ENCODE measurements at places on chromosomes 2 and 18.
A peak's percentile ranks its signal among the peaks of the same experiment; 100 is the strongest.

GRCh38 chr2:222594679-222595078 is 61.2 kb downstream of the FARSB start:
- DNase-seq = no peak
- H3K27ac ChIP-seq = no peak overlapping the region
- H3K27me3 ChIP-seq = no peaks in the 10 kb centered on the region
- H3K4me3 ChIP-seq = no peak overlapping the region
- peaks cover 28% of the 10 kb centered on the region for H3K4me1 ChIP-seq
- peaks cover 50% of the 10 kb centered on the region for H3K36me3 ChIP-seq

GRCh38 chr2:35365859-35366258 is 989.7 kb upstream of the CRIM1 start:
- no peak for DNase-seq
- H3K27ac ChIP-seq = no peak overlapping the region
- H3K36me3 ChIP-seq = no peaks in the 10 kb centered on the region
- no peaks in the 10 kb centered on the region for H3K4me1 ChIP-seq

- H3K4me3 ChIP-seq = no peak overlapping the region
- H3K27me3 ChIP-seq = peaks cover 4% of the 10 kb centered on the region
- no peaks in the 10 kb centered on the region for H3K36me3 ChIP-seq
- H3K4me1 ChIP-seq = no peaks in the 10 kb centered on the region
- no peak for DNase-seq
These were observed 33.3 kb downstream of the CCDC85A start for GRCh38 chr2:56217106-56217505.

- no peak for DNase-seq
- H3K27me3 ChIP-seq = peaks cover 8% of the 10 kb centered on the region
- peak overlapping the region; percentile 41 for H3K4me3 ChIP-seq
- H3K36me3 ChIP-seq = no peaks in the 10 kb centered on the region
- no peak overlapping the region for H3K27ac ChIP-seq
These were observed 305.4 kb upstream of the RAB6C start for GRCh38 chr2:129673847-129674711.

DNA sequence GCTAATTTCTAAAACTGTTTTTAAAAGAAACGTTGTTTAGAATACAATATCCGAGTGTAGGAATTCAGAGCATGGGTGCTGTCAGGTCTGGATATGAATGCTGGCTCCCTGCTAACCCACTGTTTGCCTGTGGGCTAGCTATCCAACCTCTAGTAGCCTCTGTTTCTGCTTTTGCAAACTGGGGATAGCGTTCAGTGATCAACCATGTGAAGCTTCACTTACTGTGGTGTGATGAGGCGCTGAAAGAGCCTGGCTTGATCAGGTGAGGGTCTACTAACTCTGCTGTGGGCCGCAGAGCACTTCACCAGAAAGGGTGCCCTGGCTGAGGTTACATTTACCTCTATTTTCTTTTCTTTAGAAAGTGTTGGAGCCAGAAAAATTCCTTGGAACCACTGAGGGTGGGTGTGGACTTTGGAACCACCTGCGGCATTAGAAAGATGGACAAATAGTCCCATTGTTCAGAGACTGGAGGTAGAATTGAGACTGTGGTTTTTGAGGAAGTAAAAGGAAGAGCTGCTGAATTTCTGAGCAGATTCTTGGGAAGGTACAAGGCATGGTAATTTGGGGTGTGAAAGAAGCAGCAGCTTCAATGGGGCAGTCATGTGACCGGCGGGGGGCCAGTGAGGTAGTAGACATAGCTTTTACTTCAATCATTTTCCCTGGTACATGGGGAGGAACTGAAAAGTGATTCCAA is 96.3 kb upstream of the CD302 start:
- no peak for DNase-seq
- H3K27ac ChIP-seq = no peak overlapping the region
- no peaks in the 10 kb centered on the region for H3K36me3 ChIP-seq
- no peak overlapping the region for H3K4me3 ChIP-seq
- peaks cover 9% of the 10 kb centered on the region for H3K4me1 ChIP-seq
- peaks cover 18% of the 10 kb centered on the region for H3K27me3 ChIP-seq

GRCh38 chr18:26215247-26215970 is 10.8 kb upstream of the TAF4B start:
- no peak overlapping the region for H3K4me3 ChIP-seq
- peaks cover 7% of the 10 kb centered on the region for H3K4me1 ChIP-seq
- H3K36me3 ChIP-seq = no peaks in the 10 kb centered on the region
- DNase-seq = no peak
- no peak overlapping the region for H3K27ac ChIP-seq

DNA sequence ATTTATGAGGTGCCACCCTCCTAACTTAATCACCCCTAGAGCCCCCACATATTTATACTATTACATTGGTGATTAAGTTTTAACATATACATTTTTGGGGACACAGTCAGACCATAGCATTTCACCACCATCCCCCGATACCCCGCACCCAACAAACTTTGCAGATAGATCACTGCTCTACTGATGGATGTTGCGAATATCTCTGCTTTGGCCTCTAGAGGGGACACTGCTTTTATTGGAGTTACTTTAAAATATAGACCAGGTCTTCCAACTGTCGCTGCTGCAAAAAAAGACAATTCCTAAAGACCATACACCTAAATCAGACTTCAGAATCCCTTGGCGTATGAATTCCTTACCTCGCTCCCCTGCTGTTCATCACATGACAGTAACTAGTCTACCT is 115.8 kb upstream of the FSHR start:
- H3K4me3 ChIP-seq = no peak overlapping the region
- H3K27me3 ChIP-seq = no peaks in the 10 kb centered on the region
- H3K27ac ChIP-seq = no peak overlapping the region
- no peaks in the 10 kb centered on the region for H3K4me1 ChIP-seq

DNA sequence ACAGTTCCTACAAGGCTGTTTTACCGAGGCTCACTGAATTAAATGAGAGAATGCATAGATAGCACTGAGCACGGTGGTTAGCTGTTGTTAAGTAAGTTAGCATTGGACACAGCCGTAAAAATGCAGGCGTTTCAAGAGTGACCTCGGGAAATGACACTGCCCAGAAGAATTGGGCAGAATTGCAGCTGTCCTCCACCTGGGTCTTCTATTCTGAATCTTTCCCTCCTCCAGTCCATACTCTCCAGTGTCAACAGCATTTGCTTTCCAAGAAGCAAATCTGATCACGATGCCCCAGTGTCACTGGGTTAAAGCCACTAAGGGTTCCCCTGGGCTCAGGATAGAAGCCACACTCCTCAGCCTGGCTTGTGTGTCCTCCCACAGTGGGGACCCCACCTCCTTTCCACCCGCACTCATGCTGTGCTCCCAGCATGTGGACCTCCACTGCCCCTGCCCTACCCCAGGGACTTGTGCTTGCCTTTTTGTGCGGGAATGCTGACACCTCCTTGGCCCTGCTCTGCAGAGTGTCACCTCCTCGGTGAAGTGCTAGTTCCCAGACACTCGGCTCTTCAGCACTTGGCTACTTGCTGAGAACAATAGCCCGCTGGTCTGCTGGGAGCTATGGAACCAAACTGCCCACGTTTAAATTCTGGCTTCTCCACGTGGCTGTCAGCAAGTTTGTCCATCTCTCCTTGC is 135.0 kb downstream of the ANTXR1 start:
- peaks cover 30% of the 10 kb centered on the region for H3K36me3 ChIP-seq
- H3K27me3 ChIP-seq = no peaks in the 10 kb centered on the region
- no peak for DNase-seq
- no peak overlapping the region for H3K4me3 ChIP-seq
- H3K27ac ChIP-seq = peak overlapping the region; percentile 26

DNA sequence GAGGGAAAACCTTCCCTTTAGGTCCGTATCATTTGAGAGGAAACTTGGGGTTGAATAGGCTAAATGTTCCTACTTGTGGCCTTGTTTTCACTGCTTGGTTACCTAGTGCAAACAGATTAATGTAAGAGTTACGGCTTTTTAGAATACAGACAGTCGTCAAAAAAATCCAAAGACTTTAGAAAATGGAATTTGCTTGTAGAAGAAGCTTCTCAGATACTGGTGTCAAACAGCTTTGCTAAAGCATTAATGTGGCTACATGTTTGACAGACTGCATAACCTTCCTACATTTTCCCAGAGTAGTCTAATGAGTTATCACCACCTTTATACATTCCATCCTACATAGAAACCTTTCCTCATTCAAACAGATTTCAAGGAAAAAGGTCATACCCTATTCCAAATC is 114.6 kb downstream of the FMNL2 start:
- peak overlapping the region; percentile 0 for H3K4me3 ChIP-seq
- peaks cover under 1% of the 10 kb centered on the region for H3K36me3 ChIP-seq
- H3K27ac ChIP-seq = peak overlapping the region; percentile 1
- H3K27me3 ChIP-seq = peaks cover 4% of the 10 kb centered on the region

DNA sequence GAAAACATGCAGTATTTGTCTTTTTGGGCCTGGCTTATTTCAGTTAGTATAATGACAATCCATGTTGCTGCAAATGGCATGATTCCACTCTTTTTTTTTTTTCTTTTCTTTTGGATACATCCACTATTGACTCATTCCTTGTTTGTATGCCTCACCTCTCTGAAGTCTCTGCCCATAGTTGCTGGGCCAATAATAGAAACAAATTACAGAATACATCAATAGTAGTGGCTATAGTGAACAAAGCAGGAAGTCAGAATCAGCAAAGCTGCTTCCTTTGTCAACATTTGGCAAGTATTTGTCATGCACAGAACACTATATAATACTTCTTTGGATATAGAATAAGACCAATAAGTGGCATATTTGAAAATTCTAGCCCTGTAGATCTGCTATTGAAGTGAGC is 609.7 kb downstream of the STK39 start:
- no peak overlapping the region for H3K27ac ChIP-seq
- no peak for DNase-seq
- no peaks in the 10 kb centered on the region for H3K27me3 ChIP-seq

GRCh38 chr2:241074065-241074818 is 27.8 kb downstream of the MTERF4 start:
- H3K4me1 ChIP-seq = peaks cover 27% of the 10 kb centered on the region
- peaks cover 7% of the 10 kb centered on the region for H3K27me3 ChIP-seq
- H3K27ac ChIP-seq = no peak overlapping the region
- no peak overlapping the region for H3K4me3 ChIP-seq
- peaks cover 10% of the 10 kb centered on the region for H3K36me3 ChIP-seq
- DNase-seq = no peak

DNA sequence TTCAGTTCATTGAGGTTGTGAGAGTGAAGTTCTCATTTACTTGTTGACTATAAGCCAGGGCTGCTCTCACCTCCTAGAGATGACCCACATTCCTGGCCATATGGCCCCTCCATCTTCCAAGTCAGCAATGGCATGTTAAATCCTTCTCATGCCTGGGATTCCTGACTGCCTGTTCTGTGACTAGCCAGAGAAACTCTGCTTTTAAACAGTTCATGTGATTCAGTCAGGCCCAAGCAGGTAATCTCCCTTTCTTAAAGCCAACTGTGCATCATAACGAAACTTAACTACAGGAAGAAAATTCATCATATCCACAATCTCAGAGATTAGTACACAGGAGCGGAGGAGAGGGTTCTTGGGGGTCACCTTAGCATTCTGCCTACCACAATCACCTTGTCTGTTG is 11.5 kb downstream of the DPP4 start:
- H3K36me3 ChIP-seq = no peaks in the 10 kb centered on the region
- no peaks in the 10 kb centered on the region for H3K27me3 ChIP-seq
- DNase-seq = no peak

DNA sequence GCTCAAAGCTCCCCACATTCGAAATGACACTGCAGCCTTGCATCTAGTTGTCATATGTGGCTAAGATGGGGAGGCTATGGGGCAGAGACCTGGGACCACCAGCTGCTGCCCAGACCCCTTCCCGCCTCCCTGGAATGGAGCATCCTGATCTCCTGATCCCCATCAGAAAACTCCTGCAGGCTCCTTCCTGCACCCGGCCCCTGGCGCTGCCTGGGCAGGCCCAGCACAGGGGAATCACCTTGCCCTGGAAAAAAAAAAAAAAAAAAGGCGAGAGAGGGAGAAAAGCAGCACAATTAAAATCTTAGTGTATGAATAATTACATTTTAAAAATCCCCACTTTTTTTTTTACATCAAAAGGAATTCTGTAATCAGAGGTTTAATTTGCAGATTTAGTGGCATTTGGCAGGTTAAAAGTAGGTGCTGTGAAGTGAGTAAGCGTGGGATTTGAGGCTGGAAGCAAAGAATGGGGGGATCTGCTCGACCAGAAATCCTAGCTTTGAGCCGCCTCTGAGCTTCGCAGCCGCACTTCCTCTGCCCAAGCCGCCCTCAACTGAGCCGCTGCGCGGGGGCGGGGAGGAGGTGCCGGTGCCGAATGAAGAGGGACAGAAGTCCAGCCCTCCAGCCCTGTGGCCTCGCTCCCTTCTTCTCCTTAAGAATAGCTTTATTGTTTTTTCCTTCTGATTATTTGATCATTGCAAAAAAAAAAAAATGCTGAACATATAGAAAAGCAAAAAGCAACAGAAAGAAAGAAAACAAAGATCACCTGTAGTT is 30.0 kb downstream of the THNSL2 start:
- H3K4me3 ChIP-seq = peak overlapping the region; percentile 50
- no peak overlapping the region for H3K27ac ChIP-seq
- DNase-seq = peak; percentile 69
- H3K27me3 ChIP-seq = peaks cover 37% of the 10 kb centered on the region

- no peak for DNase-seq
- no peak overlapping the region for H3K4me3 ChIP-seq
These were observed 12.0 kb downstream of the CDH2 start for GRCh38 chr18:28164771-28165483.

DNA sequence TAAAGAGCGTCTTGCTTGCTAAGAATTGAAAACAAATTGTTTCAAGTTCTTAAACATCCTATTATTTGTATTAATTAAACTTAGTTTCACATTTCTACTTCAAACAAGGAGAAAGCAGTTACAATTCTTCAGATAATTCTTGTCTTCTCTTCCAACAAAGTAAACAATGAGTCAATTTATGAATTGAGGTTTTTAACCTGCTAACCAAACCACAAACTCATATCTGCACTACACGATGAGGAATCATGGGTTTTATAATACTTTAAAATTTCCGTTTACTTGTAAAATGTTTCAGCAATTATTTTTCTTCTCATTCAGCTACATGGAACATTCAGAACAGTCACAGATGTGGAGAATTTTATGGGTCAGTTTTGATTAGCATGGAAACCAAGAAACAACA is 114.2 kb downstream of the SPIRE1 start:
- H3K27me3 ChIP-seq = peaks cover 4% of the 10 kb centered on the region
- no peaks in the 10 kb centered on the region for H3K4me1 ChIP-seq
- no peak overlapping the region for H3K27ac ChIP-seq
- no peak overlapping the region for H3K4me3 ChIP-seq
- no peak for DNase-seq
- H3K36me3 ChIP-seq = peaks cover 38% of the 10 kb centered on the region

GRCh38 chr2:198311020-198311419 is 506.6 kb downstream of the PLCL1 start:
- no peaks in the 10 kb centered on the region for H3K4me1 ChIP-seq
- no peaks in the 10 kb centered on the region for H3K36me3 ChIP-seq
